ENCODE measurements at places on chromosomes 13 and 19.
A peak's percentile ranks its signal among the peaks of the same experiment; 100 is the strongest.

DNA sequence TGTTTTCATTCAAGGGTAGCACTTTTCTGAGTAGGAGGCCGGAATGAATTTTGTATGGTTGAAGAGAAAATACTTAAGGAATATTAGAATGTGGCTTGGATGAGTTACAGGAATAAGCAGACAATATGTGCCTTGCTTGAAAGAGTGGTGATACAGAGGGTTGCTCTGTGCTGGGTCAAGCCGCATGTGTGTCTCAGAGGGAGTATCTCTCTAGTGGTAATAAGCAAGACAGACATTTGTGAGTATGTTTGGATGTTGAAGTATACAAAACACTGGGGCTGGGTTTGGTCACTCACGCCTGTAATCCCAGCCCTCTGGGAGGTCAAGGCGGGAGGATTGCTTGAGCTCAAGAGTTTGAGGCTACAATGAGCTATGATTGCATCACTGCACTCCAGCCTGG is 103.9 kb downstream of the LMO7 start:
- DNase-seq = no peak

GRCh38 chr13:19985219-19985556 is 26.7 kb downstream of the ZMYM2 start:
- no peak for DNase-seq

GRCh38 chr19:51337141-51337860 is 4.6 kb downstream of the VSIG10L start:
- no peak for DNase-seq

GRCh38 chr13:110890279-110891165 is 24.3 kb downstream of the ANKRD10 start:
- no peak for DNase-seq

DNA sequence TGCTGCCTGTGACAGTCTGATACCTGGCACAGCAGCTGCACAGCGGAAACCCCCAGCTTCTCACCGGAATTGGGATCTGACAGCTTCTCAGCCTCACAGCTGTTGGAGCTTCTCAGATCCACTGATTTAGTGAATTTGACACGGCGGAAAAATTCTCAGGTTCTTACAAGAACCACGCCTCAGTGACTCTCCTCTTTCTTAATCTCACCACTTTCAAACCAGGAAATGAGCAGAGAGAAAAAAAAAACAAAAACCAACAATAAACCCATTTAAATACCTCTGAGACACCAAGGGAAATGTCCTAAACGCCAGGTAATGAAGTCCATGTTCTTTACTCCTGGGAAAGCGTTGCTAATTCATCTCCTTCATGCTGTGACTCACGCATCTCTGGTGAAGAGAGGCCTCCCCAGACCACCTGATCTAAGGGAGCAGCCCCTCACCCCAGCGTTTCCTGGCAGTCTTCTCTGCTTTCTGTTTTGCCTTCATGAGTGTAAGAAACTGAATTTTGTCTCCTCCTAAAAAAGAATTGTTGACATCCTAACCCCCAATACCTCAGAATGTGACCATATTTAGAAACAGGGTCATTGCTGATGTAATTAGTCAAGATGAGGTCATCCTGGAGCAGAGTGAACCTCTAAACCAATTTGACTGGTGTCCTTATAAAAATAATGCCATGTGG is 15.9 kb upstream of the IZUMO2 start:
- no peak for DNase-seq

DNA sequence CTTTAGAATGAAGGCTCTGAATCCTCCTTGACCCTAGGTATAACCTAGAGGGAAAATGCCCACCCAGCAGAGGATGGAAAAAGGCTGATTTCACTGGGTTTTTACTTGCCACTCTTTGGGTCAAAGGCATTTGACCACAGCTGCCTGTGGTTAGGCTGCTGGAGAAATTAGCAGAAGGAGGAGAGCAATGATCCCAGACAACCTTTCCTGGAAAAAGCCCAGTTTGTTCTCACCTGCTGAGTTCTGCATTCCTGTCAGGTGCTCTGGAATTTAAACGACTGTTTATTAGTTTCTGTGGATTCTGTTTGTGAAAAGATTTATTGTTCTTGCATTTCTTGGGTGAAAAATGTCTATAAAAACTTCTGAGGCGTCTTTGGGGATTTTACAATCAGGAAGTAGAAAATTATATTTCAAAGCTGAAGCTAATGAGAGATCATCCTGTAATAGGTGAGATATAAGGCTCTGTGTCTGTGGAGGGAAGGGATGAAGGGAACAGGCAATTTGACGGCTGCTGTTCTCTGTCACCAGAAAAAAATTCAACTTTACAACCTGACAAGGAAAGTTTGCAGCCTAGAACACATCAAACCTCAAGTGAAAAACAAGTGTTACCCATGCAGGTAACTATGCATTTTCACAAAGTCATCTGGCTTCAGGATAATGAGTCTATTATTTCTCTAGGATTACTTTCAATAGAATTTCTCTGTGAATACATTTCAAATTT is 519.7 kb downstream of the DIAPH3 start:
- DNase-seq = no peak

GRCh38 chr13:76812206-76812897 is 73.9 kb downstream of the KCTD12 start:
- no peak for DNase-seq

DNA sequence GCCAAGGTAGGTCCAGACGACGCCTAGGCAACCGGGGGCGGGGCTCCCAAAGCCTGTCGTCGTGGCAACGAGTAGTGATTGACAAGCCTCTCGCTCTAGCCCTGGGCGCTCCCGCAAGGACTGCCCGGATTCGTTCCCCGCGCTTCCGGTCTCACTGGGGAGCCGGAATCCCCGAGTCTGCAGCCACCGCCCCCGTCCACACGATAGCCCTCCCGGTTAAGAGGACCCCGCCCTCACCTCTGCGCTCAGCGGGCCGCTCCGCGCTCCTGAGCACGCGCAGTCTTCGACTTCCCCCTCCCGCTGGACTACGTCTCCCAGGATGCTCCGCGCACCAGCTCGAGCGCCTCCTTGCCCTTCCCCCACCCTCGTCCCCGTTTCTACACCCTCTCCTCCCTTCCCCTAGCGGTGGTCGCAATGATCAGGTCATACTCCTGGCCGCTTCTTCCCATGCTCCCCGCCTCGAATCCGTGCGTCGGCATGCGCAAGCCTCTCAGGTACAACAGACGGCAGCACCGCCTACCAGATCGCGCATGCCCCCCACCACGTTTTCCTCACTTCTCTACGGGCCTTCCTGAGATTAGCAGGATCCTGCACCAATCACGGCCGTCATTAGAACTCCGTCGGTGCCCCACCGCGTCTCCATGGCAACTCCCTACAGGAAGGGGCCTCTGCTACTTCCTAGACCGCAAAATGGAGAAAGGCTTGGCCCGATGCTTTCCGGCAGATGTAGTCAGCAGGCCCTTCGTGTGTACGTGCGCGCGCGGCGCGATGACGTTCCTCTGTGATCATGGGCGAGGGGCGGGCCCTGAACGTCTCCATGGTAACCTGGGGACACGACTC is at the start of gene MZF1:
Gene MZF1, minus strand, starts transcription at position 518 of the 840 bp plus-strand sequence. CDS start 1,946 bp downstream, outside the sequence.
- peak; percentile 100 for DNase-seq

- no peak for DNase-seq
Measured at GRCh38 chr13:102771298-102772041, 2.1 kb downstream of the TEX30 start.

- peak; percentile 81 for DNase-seq
Measured at GRCh38 chr19:43524922-43525835, 1.8 kb downstream of the ETHE1 start.
